ENCODE measurements at places on chromosomes 5 and 9. TPM values are rescaled to one million over a fixed set of nuclear protein-coding genes. Genes with fewer than 3 reads are reported as not detected.

Gene SNCB
- 3.6 TPM for total RNA-seq

Gene INSL4
- not detected for total RNA-seq

Gene MYMK
- not detected for total RNA-seq

Gene PRR16
- total RNA-seq, result 0.62 TPM

DNA sequence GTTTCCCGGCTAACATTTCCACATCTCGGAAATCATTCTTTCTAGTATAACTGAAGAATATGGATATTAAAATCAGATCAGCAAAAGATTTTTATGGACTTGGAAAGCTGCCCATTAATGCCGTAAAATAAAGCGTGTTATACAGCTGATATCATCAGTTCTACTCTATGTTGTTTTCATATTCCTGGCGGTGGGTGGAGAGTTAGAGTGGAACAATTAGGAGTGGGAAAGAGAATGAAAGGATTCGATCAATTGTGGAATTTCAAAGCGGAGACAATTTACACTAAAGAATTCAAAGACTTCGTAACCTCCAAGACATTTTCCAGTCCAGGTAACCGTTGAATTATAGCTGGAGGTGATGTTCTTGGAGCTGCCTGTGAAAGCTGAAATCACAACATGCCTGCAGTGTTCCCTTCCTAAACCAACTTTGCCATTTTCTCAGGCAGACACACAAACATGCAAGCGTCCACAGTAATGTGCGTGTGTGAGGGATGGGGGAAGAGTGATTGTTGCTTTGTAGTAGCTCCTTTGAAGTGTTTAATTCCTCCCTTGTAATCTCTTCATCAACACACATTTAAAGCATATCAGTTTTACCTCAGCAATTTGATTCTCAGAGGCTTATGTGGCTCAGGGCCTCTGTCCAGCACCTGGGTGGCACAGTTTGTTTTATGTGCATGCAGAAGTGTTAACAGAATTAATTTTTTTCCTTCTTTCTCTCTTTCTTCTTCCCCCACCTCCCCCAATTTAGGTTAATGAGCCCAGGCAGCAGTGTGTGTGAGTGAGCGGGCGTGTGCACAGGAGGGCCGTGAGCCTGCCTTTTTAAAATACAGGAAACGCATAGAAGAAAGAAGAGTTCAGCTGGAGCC lies 544.1 kb downstream of the RAB3C start:
- peak; percentile 41 for DNase-seq

- DNase-seq, result no peak
Observed at GRCh38 chr5:38011668-38012188, 171.9 kb upstream of the GDNF start.

DNA sequence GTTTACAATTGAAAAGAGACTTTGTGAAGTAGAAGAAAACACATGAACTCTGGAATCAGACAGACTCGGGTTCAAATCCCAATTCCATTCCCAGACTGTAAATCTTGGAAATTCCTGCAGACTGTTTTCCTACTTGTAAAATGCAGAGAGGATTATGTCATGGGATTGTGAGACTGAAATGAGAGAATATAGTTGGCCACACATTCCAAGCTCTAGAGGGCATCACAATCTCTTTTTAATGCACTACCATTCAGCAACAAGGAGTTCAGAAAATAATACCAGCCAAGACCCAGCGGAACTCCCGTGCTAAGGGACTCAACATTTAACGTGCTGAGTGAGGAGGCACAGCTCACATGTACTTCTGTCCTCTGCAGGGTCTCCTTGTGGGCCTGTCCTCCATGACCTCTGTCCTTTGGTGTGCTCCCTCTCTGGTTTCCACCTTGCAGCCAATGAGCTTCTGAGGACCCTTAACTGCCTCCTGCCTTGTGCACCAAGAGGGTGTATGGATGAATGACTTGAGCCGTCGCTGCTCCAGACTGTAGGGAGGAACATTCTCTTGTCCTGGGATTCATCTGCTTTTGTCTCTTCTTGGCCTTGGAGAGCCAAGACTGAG lies 263.5 kb downstream of the NTRK2 start:
- DNase-seq, result peak; percentile 63

DNA sequence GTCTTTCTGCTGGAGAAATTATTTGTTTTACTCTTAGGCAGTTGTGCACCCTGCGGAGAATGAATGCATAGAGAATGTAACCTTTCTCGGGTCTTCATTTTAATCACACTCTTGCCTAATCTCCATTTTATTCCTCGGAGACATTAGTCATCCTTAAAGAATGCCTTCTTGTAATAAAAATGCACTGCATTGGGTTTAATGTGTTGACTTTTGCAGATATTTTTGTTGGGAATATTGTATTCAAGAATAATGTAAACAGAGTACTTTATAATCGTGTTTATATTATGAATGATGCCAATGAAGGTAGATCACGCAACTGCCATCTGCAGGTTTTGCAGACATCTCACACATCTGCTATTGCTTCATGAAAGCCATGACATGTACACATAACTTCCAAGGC lies 1093.9 kb upstream of the CDH6 start:
- peak; percentile 62 for DNase-seq

Gene NMUR2
- not detected for total RNA-seq

- DNase-seq, result no peak
Observed at GRCh38 chr9:119781886-119782285, 412.7 kb upstream of the BRINP1 start.

GRCh38 chr5:161403996-161404395 lies 142.5 kb downstream of the GABRB2 start:
- no peak for DNase-seq

- no peak for DNase-seq
Observed at GRCh38 chr5:135219868-135220267, 179.2 kb downstream of the MACROH2A1 start.

- no peak for DNase-seq
Observed at GRCh38 chr5:91848453-91848852, 465.3 kb upstream of the ARRDC3 start.

DNA sequence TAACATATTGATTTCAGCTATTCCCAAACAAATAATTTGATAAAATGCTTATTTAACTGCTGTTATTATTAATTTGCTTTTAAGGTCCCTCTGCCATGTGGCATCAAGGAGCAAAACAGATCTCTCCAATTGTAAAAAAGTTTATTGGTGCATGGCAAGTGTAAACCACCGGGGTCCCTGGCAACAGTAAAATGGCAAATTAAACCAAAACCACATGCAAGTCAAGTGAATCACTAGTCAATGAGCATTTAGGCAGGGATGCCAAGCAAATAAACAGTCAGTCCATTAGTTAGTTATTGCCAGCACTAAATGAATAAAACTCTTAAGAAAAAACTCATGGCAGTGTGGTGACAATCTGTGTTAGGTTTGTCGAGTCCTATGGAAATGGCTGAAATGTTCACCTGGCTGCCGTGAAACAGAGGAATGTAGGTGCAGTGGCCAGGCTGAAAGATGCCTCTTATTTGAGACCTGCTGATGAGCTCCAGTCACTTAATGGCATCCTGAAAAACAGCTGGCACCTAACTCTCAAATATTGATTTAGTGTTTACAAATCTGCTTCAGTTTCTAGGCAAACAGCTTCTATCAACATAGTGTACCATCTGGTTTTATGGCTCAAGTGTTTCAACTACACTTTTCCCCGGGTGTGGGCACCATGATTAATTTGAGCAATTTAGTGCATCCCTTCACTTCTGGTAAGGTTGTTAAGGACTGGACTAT lies 296.5 kb upstream of the ITGA1 start:
- DNase-seq, result no peak

GRCh38 chr5:92775711-92776615 lies 805.1 kb downstream of the NR2F1-AS1 start:
- DNase-seq, result no peak

DNA sequence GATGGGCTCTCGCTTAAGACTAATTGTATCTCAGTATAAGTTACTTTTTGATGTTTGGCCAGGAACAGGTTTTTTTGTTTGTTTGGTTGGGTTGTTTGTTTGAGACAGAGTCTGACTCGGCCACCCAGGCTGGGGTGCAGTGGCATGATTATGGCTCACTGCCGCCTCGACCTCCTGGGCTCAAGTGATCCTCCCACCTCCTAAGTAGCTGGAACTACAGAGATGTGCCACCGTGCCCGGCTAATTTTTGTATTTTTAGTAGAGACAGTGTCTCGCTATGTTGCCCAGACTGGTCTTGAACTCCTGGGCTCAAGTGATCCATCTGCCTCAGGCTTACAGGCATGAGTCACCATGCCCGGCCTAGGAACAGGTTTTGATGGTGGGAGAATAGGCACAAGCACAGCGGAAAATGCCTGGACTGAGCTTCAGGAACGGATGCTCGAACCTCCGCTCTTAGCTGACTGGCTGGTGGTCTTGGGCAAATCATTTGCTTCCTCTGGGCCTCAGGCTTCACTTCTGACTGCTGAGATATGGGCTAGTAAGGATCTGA lies 11.4 kb upstream of the SYNPO start:
- DNase-seq, result no peak

- DNase-seq, result no peak
Observed at GRCh38 chr5:167171056-167171455, 1120.4 kb upstream of the WWC1 start.

DNA sequence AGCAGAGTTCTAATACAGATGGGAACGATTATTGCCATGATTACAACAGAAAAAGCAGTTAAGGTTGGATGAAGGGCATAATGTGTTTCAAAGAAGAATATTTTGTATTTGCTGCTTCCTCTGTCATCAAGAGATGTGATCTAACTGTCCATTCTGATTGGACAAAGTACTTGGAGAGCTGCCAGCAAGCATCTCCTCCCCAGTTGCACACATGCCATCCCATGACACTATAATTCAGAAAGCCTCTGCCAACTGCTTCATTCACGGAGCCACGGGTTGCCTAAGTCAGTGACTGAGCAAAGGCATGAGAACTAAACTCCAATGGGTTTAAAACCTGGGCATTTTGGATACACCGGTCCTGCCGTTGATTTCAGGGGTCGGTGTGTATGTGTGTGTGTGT lies 253.8 kb downstream of the CRB2 start:
- no peak for DNase-seq

- no peak for DNase-seq
Observed at GRCh38 chr9:136079916-136080246, 15.2 kb downstream of the NACC2 start.

GRCh38 chr9:5269249-5269715 lies 35.2 kb downstream of the RLN2 start:
- peak; percentile 89 for DNase-seq

Gene DIAPH1
- total RNA-seq, result 97.0 TPM

Gene KIF4B
- not detected for total RNA-seq

DNA sequence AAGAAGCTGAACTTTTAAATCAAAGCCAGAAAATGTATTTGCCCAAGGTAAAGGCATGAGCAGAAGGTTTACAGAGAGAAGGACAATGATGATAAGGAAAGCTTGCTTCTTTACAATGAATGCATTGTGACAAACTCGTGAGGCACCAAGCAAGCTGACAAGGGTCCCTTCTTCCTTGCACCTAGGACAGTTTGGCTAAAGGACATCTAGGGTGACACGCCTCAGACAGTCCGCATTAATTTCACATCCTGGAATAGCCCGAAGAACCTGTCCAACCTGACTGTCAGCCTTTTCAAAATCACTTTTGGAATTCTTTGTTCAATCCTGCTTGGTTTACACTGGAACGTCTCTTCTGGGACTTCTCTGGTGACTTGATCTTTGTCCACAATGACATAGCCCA lies 146.4 kb upstream of the MAP3K1 start:
- no peak for DNase-seq

Gene SH3TC2
- 0.04 TPM for total RNA-seq

- peak; percentile 75 for DNase-seq
Observed at GRCh38 chr5:71932655-71933338, 174.5 kb upstream of the MAP1B start.

GRCh38 chr5:126544087-126544740 lies 50.8 kb downstream of the ALDH7A1 start:
- DNase-seq, result peak; percentile 69

Gene ADAMTS6
- total RNA-seq, result 1.0 TPM

Gene NRARP
- total RNA-seq, result 55.1 TPM

- no peak for DNase-seq
Observed at GRCh38 chr9:8637626-8638025, 838.0 kb upstream of the DMAC1 start.

- no peak for DNase-seq
Observed at GRCh38 chr5:56565644-56566043, 249.7 kb upstream of the MAP3K1 start.

DNA sequence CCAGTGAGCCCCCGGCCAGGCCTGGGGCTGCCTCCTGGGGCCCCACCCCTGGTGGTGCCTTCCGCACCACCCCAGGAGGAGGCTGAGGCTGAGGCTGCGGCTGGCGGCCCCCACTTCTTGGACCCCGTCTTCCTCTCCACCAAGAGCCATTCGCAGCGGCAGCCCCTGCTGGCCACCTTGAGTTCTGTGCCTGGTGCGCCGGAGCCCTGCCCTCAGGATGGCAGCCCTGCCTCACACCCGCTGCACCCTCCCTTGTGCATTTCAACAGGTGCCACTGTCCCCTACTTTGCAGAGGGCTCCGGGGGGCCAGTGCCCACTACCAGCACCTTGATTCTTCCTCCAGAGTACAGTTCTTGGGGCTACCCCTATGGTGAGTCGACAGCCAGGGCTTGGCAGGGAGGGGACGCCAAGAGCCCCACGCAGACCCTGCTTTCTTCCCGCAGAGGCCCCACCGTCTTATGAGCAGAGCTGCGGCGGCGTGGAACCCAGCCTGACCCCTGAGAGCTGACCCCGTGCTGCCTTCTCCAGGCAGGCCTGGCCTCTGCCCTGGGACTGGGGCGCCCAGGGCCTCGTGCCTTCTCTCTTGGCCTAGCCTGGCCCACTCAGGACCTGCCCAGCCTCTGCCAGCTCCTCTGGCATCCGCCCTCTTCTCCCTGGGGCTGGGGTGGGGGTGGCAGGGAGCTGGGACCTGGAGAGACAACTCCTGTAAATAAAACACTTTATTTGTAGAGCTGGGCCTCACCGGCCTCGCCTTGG lies 4.0 kb upstream of the EHMT1 start:
- DNase-seq, result peak; percentile 57

DNA sequence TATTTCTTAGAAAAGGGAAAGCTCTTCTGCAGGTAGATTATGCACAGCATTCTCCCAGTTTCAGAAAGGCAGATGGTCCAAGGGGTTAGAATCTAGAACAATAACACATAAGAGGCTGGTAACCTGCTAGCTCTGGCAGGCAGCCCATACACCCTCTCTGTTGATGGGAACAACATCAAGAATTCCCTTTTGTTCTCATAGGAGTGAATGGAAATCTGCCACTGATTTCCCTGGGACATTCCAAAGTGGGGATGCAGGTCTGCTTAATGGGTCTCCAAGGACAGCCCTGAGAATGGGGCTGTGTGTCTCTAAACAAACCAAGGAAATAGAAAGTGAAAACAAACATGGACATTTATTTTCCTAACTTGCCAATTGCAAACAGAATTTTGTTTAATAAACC lies 456.8 kb downstream of the EBF1 start:
- DNase-seq, result no peak

- DNase-seq, result no peak
Observed at GRCh38 chr5:34695275-34696027, 39.3 kb downstream of the RAI14 start.

Gene CAMK2A
- not detected for total RNA-seq

- no peak for DNase-seq
Observed at GRCh38 chr5:109485030-109485429, 75.3 kb upstream of the PJA2 start.

- no peak for DNase-seq
Observed at GRCh38 chr5:81202655-81203054, 30.5 kb upstream of the CKMT2 start.
